ENCODE measurements at places on chromosomes 13 and 19.
A peak's percentile ranks its signal among the peaks of the same experiment; 100 is the strongest.

GRCh38 chr19:15368798-15369593, 10.6 kb downstream of the AKAP8 start:
- no peak for DNase-seq

- DNase-seq = no peak
Measured at GRCh38 chr13:57425531-57425930, 206.0 kb upstream of the PCDH17 start.

DNA sequence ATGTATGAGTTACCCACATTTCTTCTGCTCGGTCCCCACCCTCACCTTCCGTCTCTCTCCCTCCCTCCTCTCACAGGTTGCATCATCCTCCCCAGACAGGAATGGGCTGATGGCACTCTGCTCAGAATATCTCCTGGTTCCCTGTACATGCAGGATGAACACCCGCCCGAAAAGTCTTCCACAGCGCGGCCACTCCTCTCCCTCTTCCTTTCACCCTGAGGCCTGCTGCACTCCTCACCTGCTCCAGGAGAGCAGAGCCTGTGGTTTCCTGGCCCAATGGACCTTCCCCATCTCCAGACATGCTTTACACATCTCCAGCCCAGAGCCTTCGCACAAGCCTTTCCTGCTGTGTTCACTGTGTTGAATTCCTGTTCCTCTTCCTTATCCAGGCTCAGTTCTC, 40.9 kb downstream of the GSX1 start:
- no peak for DNase-seq

DNA sequence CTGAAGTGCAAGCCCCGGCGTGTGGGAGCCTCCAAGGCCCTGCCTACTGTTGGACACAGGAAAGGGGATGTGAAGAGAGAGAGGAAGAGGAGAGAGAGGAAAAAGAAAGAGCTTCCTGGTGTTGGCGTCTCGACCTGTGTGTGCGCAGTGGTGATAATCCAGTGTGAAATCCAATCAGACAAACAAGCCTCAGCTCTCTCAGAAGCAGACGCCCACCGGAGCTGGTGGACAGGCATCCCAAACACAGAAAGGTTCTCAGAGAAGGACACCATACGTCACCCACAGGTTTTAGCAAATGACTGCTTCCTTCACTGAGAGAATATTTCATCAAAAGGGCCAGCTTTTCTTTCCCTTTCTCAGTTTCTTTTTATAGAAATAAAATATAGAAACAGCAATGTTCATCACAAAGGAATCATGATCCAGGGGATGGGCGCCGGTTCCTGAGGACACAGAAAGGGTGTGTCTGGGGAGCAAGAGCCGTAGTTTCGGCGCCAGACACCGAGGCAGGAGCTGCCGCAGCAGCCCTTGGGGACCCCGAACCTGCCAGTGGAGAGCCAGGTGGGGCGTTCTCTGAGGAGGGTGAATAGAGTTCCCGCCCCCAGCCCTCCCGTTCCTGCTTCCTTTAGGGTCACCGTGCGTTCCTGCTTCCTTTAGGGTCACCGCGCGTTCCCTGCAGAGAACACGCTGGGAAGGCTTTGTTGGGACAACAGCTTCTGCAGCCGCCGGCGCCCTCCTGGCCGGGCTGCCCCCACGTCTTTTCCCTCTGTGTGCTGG, 145.8 kb upstream of the SOX1 start:
- no peak for DNase-seq

- no peak for DNase-seq
Measured at GRCh38 chr19:48510421-48511268, 990 bp downstream of the LMTK3 start.

- no peak for DNase-seq
Measured at GRCh38 chr19:28238270-28238820, 974.6 kb downstream of the UQCRFS1 start.

- no peak for DNase-seq
Measured at GRCh38 chr19:58566989-58567388, 6.1 kb downstream of the MZF1 start.

DNA sequence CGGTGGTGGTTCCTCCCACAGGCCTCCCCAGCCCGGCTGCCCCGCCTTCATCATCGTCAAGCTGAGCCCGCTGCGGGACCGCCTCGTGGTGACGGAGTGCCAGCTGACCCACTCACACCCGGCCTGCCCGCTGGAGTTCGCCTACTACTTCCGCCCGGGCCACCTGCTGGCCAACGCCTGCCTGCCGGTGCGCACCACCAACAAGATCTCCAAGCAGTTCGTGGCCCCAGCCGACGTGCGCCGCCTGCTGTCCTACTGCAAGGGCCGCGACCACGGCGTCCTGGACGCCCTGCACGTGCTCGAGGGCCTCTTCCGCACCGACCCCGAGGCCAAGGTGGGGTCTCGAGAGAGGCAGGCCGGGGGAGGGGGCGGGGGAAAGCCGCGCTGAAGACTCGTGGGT, 12.0 kb downstream of the ZSWIM9 start:
- DNase-seq = no peak

DNA sequence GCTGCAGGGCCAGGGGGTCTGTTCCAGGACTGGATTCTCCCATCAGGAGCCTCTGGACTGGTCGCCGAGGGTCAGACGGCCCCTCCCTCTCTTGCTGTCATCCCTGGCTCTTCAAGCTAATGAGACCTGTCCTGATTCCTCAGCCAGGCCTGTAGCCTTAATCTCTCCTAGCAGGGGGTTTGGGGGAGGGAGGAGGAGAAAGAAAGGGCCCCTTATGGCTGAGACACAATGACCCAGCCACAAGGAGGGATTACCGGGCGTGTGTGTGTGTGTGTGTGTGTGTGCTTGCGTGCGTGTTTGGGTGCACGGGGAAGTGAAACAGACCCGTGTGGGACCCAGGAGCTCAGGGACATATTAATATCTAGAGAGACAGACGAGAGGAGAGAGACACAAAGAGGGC, 1.9 kb upstream of the CRX start:
- DNase-seq = no peak

DNA sequence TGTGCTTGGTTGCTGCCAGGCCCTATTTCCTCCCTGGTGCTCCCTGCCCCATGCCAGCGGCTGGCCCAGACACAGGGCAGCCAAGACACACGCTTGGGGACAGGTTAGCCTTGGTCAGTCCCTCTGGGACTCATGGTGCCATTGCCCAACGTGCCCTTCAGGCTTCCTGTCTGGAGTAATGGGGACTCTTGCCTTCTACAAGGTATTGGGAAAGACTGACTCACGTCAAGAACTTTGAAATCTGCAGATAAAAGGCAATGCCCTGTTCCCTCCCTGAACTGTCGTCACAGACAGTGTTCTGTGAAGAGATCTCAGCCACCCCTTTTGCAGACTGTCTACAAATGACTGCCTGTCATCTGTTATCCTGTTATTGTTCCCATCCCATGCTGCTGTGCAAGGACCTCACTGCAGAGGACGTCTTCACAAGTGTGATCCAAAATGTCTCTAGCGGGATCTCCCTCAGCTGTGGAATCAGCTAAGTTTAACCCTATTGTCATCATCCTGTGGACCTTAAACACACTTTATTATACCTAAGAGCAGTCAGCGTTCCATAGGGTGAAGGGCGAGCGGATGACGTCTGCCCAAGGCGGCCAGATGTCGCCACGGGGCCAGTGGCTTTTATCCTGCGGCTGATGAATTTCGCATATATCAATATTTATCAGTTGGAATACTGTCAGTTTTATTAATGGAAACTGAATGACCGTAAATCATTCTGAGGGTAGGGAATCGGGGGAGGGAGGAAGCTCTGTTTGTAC, 59.0 kb downstream of the GSX1 start:
- peak; percentile 87 for DNase-seq

- DNase-seq = no peak
Measured at GRCh38 chr13:113792236-113792770, 33.3 kb downstream of the TMEM255B start.

- DNase-seq = no peak
Measured at GRCh38 chr13:112350300-112350699, 25.9 kb upstream of the SPACA7 start.

DNA sequence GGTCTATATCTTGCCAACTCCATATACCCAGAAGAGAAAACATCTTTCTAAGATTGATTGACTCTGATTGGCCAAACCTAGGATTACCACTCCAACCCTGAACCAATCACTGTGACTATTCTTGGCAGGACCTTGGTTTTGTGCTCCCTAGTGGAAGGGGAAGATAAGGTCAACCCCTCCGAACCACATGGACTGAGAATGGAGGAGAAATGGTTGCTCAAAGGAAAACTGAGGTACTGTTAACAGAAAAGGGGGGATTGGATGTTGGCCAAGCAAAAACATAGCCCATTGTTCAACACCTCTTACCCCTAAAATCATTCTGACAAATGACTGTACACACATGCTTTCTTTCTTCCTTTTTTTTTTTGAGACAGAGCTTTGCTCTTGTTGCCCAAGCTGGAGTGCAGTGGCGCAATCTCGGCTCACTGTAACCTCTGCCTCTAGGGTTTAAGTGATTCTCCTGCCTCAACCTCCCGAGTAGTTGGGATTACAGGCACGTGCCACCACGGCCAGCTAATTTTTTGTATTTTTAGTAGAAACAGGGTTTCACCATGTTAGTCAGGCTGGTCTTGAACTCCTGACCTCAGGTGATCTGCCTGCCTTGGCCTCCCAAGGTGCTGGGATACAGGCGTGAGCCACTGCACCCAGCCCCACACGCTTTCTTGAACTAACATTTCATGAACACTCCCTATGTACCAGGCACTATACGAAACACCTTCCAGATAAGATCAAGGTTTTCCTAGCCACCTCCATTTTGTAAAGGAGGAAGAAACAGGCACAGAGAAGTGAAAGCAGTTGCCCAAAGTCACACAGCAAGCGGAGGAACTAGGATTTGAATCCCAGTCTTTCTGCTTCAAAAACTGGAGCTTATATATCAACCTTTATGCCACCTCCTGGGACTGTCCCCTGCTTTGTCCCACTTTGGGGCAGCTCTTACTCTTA, 6.5 kb downstream of the MEIOSIN start:
- no peak for DNase-seq

- DNase-seq = no peak
Measured at GRCh38 chr19:10654610-10655456, 687 bp downstream of the ILF3 start.

GRCh38 chr13:39616087-39616694, 13.2 kb upstream of the LHFPL6 start:
- DNase-seq = no peak

DNA sequence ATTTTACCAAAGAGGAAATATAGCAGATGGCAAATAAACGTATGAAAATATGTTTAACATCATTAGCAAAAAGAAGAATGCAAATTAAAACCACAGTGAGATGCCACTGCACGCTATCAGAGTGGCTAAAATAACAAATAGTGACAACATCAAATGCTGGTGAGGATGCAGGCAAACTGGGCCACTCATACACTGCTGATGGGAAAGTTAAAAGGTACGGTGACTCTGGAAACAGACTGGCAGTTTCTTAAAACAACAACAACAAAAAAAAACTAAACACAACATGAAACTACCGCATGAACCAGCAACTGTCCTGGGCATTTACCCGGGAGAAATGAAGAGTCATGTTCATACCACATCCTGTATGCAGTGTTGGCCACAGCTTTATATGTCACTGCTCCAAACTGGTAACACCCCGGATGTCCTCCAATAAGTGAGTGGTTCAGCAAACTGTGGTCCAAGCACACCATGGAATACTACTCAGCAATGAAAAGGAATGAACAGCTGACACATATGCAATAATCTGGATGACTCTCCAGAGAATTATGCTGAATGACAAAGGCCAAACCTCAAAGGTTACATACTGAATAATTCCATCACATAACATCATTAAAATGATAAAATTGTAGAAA, 22.3 kb downstream of the EPS15L1 start:
- no peak for DNase-seq

DNA sequence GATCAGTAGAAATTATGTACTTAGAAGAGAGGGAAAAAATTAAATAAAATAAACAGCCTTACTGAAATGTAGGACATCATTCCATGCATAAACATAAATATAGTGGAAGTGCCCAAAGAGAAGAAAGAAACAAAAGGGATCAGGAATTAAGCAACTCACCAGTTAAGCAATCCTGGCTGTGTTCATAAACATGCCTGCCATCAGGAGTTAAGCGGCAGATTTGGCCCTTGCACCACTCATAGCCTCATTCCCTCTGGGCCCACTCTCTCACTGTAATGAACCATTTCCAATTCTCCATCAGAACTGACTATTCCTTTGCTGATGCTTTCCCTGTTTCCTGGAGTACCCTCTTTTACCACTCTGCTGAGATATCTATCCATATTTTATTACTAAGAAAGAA, 281.4 kb downstream of the LHFPL6 start:
- DNase-seq = no peak

DNA sequence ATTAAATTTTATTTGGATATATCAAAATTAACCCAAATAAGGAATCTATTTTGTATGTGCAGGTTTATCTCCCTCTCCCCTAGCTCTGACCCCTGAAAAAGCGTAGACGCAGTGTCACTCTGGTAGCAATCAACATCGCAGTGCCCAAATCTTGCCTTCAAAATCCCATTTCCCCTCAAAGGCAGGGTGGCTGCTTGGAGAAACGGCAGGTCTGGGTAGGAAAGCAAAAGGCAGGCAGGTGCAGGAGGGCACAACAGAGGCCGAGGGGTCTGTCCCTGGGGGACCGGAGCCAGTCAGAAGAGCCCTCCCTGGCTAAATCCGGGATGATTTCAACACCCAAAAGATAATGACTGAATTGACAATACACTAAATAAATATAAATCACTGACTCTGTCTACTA, 41.9 kb downstream of the NAXD start:
- DNase-seq = no peak

DNA sequence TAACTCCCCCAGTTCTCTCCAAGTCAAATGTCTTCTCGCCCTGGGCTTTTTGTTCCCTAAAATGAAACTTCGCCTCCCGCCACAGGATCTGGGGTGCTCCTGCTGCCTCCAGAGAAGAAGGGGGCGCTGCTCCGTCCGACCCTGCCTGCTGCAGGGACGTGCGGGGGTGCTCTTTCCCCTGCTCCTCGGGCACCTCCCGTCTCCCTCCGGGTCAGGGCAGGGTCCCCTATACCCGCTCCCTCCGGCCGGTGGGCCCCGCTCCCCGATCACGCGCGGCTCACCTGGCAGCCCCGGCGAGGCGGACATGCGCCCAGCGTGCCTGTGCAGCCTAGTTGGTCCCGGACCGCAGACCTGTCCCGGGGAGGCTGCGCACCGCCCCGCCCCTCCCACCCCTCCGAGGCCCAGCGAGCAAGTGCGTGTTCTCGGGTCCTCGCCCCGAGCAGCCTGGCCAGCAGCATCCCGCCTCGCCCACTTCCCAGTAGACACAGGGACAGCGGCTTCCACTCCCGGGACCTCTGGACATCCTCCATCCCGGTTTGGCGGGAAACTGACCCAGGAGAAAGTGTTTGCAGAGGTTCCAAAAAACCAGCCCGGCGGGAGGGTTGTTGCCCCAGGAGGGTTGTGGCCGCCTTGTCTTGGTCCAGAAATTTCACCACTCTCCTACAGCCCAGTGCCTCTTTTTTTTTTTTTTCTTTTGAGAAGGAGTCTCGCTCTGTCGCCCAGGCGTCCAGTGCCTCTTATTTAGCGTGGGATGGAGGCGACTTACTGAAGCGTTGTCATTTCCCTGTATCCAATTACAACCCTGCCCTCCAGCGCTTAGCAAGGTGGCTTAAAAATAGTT, at the start of gene OXGR1:
TSS of gene OXGR1 (minus strand) at position 460 of the 841 bp plus-strand sequence. CDS start 6,717 bp downstream, outside the sequence.
- no peak for DNase-seq

- DNase-seq = peak; percentile 50
Measured at GRCh38 chr13:98033277-98034247, 80.1 kb downstream of the IPO5 start.

GRCh38 chr13:108915095-108915633, 285.8 kb downstream of the MYO16 start:
- no peak for DNase-seq
